ENCODE measurements at places on chromosomes 12 and 14. TPM values are rescaled to one million over a fixed set of nuclear protein-coding genes. Genes with fewer than 3 reads are reported as not detected.

Gene KCTD10
- 38.2 TPM for total RNA-seq

Gene AMDHD1
- 1.1 TPM for total RNA-seq

GRCh38 chr12:45669093-45669492 lies 60.4 kb upstream of the ARID2 start:
- H3K27ac ChIP-seq = peak overlapping the region; percentile 84
- no peak for DNase-seq
- peaks cover 2% of the 10 kb centered on the region for H3K27me3 ChIP-seq
- H3K36me3 ChIP-seq = no peaks in the 10 kb centered on the region
- peaks cover 53% of the 10 kb centered on the region for H3K4me1 ChIP-seq

Gene RPGRIP1
- not detected for total RNA-seq

Gene HECTD4
- total RNA-seq = 18.2 TPM

Gene TMPRSS12
- not detected for total RNA-seq

DNA sequence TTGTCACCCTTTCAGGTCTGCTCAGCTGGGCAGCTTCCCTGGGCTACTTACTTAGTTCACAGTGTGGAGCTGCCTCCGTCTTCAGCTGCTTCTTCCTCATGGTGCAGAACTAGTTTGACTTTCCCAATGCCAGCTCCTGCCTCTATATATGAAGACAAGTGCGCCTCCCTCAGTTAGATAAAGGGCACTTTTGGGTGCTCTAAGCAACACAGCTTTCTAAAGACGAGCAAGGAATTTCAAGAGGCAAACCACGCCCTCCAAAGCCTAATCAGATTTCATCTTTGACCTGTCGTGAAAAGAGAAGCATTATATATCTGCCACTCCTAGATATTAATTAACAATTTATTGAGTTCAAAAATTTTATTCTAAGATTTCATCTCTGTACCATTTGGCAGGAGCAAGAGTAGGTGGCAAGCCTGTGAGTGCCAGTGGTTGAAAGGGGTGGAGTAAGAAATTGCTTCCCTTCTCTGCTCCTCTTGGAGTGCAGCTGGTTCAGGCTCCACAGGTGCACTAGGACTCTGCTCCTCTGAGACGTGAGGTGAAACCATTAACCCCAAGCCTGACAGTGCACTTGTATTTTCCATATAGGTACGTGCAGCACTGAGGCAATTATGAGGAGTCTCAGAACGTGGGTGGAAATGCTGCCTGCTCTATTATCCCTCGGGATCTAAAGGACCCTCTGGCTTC lies 2.1 kb upstream of the SLC11A2 start:
- no peaks in the 10 kb centered on the region for H3K27me3 ChIP-seq
- H3K4me1 ChIP-seq = peaks cover 30% of the 10 kb centered on the region
- peaks cover 6% of the 10 kb centered on the region for H3K36me3 ChIP-seq
- peak overlapping the region; percentile 95 for H3K4me3 ChIP-seq
- H3K27ac ChIP-seq = no peak overlapping the region

DNA sequence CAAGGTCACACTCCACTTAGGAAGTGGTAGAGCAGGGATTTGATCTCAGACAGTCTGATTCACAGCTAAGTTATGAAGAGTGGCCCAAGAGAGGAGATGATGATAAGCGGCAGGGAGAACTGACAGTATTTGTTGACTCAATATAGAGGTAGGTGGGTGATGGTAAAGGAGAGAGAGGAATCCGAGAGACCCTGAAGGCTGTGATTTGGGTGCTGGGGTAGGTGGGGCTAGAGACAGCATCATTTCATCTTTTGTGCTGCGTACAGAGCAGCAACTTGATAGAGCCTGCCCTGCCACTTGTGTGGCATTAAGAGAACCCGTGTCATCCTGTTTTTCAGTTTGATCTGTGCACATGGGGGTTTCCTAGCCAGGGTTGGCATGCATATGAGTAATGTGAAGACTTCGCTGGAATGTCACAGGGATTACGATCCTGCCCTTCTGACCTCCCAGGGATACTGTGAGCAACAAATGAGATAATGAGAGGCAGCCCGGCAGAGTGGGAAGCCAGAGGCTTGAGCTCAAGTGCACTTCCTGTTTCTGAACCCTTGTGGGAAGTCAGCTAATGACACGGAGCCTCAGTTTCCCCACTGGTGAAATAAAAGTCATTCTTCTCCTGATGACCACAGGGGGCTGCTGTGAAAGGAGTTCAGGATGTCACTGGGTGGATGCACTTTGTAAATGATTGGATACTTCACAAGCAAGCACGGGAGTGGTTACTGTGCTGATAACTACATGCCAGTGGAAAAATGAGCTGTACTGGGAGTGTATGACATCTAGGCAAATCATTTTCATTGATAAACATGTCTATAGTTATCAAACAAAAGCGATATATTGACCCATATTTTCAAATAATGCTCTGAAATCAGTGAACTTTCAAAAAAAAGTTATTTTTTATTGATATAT lies 59.5 kb upstream of the IGF1 start:
- H3K27ac ChIP-seq = no peak overlapping the region
- peaks cover 13% of the 10 kb centered on the region for H3K27me3 ChIP-seq
- no peak for DNase-seq
- H3K4me3 ChIP-seq = no peak overlapping the region
- H3K36me3 ChIP-seq = no peaks in the 10 kb centered on the region

DNA sequence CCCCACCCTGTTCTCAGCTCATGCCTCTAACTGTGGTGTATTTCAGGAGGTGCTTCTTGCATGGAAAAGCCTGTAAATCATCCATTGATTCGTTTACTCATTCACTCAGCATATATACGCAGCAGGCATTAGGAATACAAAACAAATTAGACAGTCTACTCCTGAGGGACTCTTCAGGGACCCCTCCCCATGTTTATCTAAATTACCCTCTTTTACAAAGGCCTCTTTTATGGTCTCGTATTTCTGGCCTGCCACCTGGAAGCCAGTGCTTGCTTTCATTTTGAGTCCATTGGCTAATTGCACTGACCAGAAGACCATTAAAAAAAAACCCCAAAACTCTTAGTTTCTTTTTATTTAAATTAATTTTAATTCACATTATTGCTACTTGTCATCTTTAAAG lies 134.4 kb downstream of the DACT1 start:
- no peak overlapping the region for H3K27ac ChIP-seq
- H3K27me3 ChIP-seq = no peaks in the 10 kb centered on the region
- no peaks in the 10 kb centered on the region for H3K4me1 ChIP-seq
- H3K4me3 ChIP-seq = no peak overlapping the region

GRCh38 chr14:65709576-65709975 lies 297.0 kb downstream of the FUT8 start:
- no peak overlapping the region for H3K27ac ChIP-seq
- H3K27me3 ChIP-seq = no peaks in the 10 kb centered on the region
- no peak for DNase-seq
- peaks cover 34% of the 10 kb centered on the region for H3K36me3 ChIP-seq

Gene CD69
- 166 TPM for total RNA-seq

- DNase-seq = no peak
- H3K4me1 ChIP-seq = no peaks in the 10 kb centered on the region
- no peaks in the 10 kb centered on the region for H3K27me3 ChIP-seq
- no peak overlapping the region for H3K27ac ChIP-seq
These were observed 84.1 kb upstream of the TBX3 start for GRCh38 chr12:114767906-114768722.

DNA sequence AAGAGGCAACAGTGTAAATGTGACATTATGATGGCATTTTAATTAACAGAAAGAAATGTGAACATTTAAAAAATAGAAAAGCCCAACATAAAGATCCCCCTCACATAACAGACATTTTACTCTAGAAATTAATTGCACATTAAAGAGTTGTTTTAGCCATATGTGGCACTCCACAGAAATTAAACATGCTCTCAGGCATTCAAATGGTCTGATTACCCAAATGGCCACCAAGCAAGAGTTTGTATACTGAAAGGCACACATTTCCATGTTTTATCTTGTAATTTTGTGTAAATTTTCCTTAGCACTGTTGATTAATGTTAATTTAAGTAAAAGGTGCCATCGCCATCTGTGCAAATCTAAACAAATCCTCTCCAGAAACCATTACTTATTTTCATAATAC lies 43.5 kb downstream of the GTF2A1 start:
- peaks cover 17% of the 10 kb centered on the region for H3K36me3 ChIP-seq
- no peak for DNase-seq
- no peak overlapping the region for H3K4me3 ChIP-seq
- H3K4me1 ChIP-seq = peaks cover 11% of the 10 kb centered on the region
- peak overlapping the region; percentile 20 for H3K27ac ChIP-seq

Gene RPS6KL1
- 5.1 TPM for total RNA-seq

Gene DEGS2
- 3.1 TPM for total RNA-seq

DNA sequence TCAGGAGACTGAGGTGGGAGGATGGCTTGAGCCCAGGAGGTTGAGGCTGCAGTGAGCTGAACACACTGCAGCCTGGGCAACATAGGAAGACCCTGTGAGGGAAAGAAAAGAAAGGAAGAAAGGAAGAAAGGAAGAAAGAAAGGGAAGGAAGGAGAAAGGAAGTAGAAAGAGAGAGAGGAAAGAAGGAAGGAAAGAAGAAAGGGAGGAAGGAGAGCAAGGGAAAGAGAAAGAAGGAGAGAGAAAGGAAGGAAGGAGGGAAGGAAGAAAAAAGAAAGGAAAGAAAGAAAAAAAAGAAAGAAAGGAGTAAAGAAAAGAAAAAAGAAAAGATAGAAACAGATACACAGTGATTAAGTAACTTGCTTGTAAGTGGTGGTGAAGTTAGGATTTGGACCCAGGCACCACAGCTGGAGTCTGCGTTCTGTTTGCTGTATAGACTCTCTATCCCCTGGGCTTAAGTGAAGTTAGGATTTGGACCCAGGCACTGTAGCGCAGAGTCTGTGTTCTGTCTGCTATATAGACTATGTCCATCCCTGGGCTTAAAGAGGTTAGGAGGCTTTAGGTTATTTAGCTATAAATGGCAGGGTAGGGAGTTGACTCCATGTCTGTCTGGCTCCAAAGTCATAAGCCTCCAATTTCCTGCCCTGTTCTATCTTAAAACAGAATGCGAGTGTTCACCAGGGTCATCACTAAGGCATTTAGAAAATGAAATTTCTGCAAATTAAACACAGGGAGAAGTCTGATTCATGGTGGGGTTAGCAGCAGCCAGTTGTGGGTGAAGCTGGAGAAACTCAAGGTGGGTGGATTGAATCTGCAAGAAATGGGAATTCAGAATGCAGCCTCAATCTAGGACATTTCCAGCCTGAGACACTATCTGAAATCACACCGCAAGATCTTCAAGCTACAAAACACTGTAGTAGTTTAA lies 13.3 kb upstream of the C12orf75 start:
- peaks cover 2% of the 10 kb centered on the region for H3K36me3 ChIP-seq
- no peak overlapping the region for H3K4me3 ChIP-seq
- no peak for DNase-seq
- H3K27ac ChIP-seq = no peak overlapping the region

Gene MMP14
- total RNA-seq = 3.1 TPM

Gene PROX2
- total RNA-seq = 0.65 TPM

Gene KERA
- total RNA-seq = not detected

DNA sequence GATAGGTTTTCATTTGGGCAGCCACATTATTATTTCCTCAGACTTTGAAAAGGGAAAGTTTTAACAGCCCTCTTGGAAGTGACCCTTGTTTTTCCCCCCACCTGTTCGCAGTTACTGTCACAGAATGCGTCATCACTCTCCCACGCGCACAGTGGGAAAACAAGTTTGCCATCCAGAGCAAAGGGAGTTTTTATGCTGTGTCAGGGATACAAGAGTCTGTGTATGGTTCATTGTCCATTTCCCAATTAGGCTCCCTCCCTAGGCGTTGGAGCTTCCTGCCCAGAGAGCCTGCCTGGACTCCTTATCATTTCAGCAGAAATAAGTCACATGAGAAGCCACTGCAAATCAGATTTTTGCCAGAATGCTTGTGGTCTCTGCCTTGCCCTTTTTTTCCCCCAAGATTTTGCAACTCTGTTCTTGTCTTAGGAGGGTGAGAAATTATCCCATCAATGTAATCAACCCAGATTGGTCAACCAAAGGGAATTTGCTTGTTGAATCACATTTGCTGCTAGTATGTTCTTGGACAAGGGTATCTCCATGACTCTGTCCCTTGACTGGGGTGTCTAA lies 104.1 kb downstream of the IGF1 start:
- no peak overlapping the region for H3K27ac ChIP-seq
- H3K27me3 ChIP-seq = peaks cover 2% of the 10 kb centered on the region
- peaks cover 8% of the 10 kb centered on the region for H3K4me1 ChIP-seq
- H3K36me3 ChIP-seq = no peaks in the 10 kb centered on the region
- no peak overlapping the region for H3K4me3 ChIP-seq
- peak; percentile 15 for DNase-seq

DNA sequence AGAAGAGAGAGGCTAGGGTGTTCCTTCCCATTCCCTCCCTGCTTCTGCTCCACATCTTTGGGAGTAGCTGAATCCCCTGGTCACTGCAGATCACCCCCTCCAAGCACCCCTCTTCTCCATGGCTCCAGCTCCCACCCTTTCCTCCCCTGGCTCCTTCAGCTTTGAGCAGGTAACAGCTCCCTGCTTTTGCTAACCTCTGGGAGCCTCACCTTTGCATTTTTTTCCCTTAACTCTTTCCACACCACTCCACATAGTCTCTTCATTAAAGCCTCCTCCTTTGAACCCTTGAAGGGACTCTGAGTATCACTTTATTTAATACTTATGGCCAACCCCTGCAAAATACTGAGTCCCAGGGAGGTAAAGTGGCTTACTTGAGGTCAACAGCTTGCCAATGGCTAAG lies 25.7 kb upstream of the SERPINA6 start:
- H3K27me3 ChIP-seq = peaks cover 8% of the 10 kb centered on the region
- no peak for DNase-seq
- H3K4me1 ChIP-seq = peaks cover 8% of the 10 kb centered on the region
- H3K27ac ChIP-seq = no peak overlapping the region

- H3K4me1 ChIP-seq = peaks cover 29% of the 10 kb centered on the region
- H3K27ac ChIP-seq = peak overlapping the region; percentile 91
- peaks cover 49% of the 10 kb centered on the region for H3K36me3 ChIP-seq
- peak; percentile 24 for DNase-seq
- H3K4me3 ChIP-seq = peak overlapping the region; percentile 14
- H3K27me3 ChIP-seq = no peaks in the 10 kb centered on the region
These were observed 30.4 kb upstream of the SUPT16H start for GRCh38 chr14:21414137-21414631.

DNA sequence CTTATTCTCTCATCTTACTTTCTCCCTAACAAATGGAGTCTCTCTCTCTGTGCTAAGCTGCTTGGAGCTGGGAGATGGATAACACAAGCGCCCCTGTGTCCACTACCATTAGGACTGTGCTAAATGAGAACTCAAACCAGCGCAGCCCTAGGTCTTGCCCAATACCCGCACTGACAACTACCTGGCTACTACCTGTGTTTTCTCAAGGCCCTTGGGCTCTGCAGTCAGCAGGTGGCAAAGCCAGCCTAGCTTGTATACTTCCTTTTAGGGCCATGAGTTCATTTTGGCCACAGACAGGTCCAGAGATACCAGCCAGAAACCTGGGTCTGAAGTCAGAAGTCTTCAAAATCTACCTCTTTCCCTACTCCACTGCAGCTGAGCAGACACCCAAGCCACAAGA lies 13.0 kb upstream of the SLCO1B1 start:
- H3K4me3 ChIP-seq = no peak overlapping the region
- H3K4me1 ChIP-seq = no peaks in the 10 kb centered on the region
- no peak overlapping the region for H3K27ac ChIP-seq
- no peaks in the 10 kb centered on the region for H3K36me3 ChIP-seq
- no peaks in the 10 kb centered on the region for H3K27me3 ChIP-seq
- DNase-seq = no peak

- no peak overlapping the region for H3K4me3 ChIP-seq
- H3K27ac ChIP-seq = no peak overlapping the region
- no peak for DNase-seq
- no peaks in the 10 kb centered on the region for H3K36me3 ChIP-seq
These were observed 55.9 kb upstream of the SRRM4 start for GRCh38 chr12:118925407-118925806.
